ENCODE measurements at places on chromosomes 2 and 18.

GRCh38 chr2:201631041-201631440 lies 12.3 kb downstream of the TMEM237 start:
- no peak for DNase-seq

GRCh38 chr2:2568411-2568810 lies 237.3 kb upstream of the MYT1L start:
- no peak for DNase-seq

DNA sequence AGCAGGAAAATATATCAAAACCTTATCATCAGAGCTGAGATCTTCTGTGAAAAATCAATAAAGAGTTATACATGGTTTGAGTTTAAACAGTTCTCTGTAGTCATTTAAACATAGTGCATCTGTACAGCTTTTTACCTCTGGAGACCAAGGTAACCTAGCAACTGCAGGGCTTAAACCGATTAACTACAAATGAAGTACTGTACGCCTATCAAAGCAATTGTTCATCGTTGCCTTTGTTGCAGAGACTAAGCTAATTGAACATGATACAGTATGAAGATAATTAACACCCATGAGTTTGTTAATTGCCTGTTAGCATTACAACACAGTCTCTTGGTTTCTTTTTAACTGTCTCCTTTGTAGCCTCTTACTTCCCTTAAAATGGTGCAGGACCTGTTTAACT lies 147.9 kb downstream of the LNPK start:
- DNase-seq, result no peak

- no peak for DNase-seq
Observed at GRCh38 chr2:47056868-47057686, 98.0 kb downstream of the STPG4 start.

DNA sequence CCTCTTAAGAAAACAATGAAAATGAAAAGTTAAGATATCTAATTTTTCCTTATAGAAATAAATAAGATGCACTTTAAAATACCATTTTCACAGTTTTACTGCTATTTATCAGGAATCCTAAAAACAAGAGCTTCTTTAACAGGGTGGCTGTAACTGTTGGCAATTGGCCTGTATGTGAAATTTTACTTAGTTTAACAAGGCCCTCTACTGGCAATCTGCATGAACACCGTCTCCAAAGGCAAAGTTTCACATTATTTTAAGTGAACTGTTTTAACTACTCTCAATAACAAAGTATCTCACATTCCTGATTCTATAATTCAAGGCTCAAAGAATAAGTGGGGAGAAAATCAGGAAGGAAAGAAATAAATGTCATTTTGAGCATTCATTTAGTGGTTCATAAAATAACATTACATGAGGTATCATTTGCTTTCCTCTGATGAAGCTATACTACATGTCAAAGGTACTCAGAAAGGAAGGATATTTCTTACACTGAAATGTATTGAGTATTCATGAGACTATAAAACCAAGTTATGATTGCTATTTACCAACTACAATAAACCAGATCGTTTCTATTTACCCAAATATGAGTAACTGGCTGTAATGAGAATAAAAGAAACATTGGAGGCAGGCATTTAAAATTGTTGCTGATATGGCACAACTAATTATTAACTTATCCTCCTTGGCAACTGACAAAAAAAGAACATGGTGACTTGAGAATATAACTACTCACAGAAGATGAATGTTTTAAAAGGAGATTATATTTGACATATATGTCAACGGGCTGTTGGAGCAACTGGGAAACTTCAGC lies 7.0 kb downstream of the NCKAP5 start:
- peak; percentile 40 for DNase-seq

DNA sequence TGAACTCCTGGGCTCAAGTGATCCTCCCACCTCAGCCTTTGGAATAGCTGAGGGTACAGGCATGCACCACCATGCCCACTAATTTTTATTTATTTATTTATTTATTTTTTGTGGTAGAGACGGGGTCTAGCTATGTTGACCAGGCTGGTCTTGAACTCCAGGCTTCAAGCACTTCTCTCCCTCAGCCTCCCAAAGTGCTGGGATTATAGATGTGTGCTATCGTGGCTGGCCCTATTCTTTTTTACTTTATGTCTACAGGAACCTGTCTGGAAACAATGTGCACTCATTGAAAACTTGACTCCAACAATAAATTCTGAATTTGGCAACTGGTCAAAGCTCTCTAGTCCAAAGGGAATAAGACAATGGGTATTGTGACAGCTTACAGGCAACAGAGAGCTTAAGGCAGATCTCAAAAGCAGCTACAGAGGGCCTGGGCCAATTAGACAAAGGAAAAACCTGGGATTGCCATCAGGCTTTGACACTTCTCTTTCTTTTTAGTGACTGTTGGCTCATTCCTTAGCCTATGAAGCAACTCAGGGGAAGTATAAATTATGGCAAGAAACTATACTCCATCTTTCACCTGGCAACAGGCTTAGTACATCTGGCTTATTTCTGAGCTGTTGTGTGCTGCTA lies 55.1 kb upstream of the RAPGEF4 start:
- DNase-seq, result no peak

DNA sequence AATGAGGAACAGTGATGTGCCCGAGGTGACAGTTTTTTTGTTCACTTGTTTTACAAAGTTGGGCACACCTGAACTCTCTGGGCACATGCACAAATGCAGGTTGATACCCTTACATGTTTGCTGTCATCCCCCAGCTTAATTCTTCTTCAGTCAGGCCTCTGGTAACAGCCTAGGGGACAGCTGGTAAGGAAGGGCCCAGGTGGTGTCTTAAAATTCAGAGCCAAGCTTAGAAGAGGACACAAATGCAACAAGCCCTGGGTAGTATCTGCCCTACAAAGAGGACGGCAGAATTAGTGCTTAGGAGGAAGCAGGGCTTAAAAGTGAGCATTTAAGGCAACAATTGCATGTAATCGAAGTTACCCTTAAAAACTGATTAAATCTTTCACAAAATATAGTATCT lies 171.9 kb upstream of the ACAA2 start:
- DNase-seq, result no peak

DNA sequence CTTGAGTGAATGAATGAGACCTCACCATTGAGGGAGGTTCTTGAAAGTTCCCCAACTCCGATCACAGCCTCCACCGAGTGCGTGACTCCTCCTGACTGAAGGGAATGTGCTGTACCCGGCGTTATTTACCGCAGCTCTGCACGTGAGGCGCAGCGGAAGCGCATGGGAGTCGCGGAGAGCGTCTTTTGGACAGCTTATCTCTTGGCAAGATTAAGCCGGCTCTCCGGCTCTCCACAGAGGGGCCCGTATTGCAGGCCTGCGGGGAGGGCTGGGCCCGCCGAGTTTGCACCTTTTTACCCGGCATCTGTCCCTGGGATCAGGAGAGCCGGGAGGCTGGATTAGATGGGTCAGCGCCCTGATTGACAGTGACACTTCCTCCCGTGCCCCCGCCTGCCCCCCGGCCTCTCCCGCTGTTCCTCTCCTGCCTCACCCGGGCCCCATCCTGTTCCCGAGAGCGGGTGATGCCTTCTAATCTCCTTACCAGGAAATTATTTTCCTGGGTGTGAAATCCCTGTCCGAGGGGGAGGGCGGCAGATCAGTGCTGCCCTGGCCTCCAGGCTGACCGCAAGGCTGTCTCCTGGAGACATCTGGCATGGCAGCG lies 176.3 kb downstream of the INHBB start:
- DNase-seq, result no peak

- peak; percentile 55 for DNase-seq
Observed at GRCh38 chr2:197498937-197499593, 575 bp downstream of the HSPD1 start.

DNA sequence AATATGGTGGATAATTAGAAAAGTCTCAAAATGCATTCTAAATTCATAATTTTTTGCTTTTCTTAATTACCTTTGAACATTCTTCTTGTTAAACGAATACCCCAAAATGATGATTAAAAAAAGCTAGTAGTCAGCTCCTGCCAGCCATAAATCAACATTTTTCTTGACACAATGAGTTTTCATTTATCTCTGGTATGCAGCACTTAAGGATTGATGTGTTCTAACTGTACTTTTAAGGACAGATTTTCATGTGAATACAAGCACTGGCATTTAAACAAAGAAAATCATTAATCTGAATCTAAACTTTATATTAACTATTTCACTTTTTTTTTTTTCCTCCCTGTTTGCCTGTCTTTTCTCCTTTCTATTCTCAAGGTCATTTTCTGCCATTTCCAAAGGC lies 976.8 kb downstream of the TMEM182 start:
- DNase-seq, result no peak

- no peak for DNase-seq
Observed at GRCh38 chr2:239775623-239776435, 249.3 kb downstream of the NDUFA10 start.

DNA sequence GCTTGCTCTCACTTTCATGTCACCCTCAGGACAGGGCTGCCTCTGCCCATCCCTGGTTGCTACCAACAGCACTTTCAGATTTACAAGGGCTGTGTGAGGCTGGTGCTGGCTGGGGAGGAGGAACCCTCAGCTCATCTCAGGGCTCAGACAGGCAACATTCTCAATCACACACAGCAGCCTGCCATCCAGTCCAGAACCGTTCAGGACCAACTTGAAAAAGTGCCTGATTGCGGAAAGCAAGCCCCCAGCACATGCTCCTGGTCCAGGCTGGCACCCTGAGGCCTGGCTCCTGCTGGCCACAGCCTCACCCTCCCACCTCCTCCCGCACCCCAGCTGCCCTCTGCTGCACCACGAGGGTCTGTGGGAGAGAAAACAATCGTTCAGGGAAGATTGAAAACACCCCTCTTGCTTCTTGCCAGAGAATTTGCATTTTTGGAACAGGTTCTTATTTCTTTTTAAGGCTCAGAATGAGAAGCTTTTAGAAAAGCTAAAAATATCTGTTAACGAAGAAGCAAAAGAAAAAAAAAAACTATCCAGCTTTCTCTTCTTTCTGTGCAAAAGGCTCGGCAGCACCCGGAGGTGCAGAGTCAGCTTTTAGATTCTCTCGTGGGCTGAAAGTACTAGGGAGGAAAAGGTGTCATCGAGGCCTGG lies 403.8 kb upstream of the ID2 start:
- no peak for DNase-seq

GRCh38 chr18:75016025-75016717 lies 192.8 kb downstream of the PTGR3 start:
- DNase-seq, result no peak

GRCh38 chr2:8669157-8669817 lies 12.6 kb upstream of the ID2 start:
- peak; percentile 26 for DNase-seq

DNA sequence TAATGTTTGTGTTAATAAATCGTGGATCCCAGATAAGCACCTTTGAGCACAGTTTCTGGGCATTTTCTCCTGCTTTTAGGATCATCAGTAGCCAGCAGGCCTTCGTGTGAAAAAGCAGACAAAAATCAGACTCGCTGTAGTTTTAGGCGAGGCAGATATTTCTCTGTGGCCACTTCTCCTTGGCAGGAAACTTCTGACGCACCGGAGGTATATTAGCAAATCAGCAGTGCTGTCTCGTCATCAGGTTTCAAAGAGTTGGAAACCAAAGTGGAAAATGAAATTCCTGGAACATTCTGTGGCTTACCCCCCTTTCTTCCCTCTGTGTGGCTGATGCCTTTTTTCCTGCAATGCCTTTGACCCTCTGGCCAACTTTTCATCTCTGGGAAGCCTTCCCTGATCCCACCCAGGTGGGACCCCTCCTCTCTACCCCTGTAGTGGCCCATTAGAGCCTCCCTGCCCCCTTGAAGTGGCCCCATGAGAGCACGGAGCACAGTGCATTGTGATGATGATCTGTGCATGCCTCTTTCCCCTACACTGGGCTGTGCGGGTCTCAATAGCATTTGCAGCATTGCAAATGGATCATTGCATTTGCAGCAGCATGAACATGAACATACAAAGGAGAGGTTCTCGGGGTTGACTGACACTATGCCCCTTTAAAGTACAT lies 93.3 kb downstream of the RNF144A start:
- DNase-seq, result peak; percentile 87

- DNase-seq, result no peak
Observed at GRCh38 chr2:73762571-73762970, 17.3 kb downstream of the DUSP11 start.

GRCh38 chr2:98909317-98910211 lies 26.5 kb downstream of the CRACDL start:
- DNase-seq, result peak; percentile 84

- no peak for DNase-seq
Observed at GRCh38 chr2:68739595-68740399, 5.2 kb downstream of the ARHGAP25 start.

DNA sequence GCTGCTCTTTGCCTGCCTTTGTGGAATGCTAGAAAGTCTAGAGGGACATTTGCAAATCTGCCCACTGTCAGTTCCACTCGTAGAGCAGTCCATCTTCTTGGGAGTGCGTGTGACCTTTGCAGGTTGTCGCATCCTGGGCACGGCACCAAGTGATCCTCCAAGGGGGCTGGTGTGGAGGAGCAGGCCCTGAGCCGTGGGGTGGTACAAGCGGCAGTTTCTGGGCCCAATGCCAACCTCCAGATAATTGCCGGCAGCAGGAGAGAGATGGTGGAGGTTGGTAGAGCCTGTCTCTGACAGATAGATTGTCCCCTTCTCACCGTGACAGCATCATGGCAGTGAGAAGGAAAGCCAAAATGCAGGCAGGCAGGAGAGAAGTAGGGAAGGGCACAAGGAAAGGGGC lies 150.7 kb upstream of the SLC14A2 start:
- no peak for DNase-seq

DNA sequence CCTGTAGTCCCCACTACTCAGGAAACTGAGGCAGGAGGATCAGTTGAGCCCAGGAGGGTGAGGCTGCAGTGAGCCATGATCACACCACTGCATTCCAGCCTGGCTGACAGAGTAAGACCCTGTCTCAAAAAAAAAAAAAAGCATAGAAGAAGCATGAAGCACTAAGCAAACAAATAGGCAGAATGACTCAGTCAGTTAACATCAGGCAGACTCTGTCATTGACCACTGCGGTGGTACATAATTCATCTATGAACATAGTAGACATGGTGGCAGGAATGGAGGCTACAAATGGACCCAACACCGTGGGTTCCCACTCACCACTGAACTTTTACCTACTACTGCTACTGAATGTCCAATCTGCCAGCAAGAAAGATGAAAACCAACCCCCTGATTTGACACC lies 7.6 kb upstream of the ASXL2 start:
- DNase-seq, result peak; percentile 92

DNA sequence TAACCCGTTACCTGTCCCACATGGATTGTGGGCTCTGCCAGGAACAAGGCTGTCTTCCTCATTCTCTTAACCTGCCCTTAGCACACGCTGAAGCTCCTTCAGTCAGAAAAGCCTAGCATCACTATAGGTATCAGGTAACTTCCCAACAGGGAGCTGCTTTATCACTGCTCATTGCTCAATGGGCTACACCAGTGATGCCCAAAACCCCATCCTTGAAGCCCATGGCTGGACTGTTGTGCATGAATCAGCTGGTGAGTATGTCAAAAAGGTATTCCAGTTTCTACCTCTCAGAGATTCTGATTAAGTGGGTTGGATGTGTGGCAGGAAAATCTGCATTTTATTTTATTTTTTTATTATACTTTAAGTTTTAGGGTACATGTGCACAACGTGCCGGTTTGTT lies 362.2 kb downstream of the LRATD1 start:
- no peak for DNase-seq

GRCh38 chr2:234363011-234363487 lies 133.8 kb downstream of the ARL4C start:
- DNase-seq, result peak; percentile 80

- DNase-seq, result no peak
Observed at GRCh38 chr18:77038182-77038858, 94.3 kb downstream of the MBP start.

- DNase-seq, result no peak
Observed at GRCh38 chr2:7976206-7976605, 705.6 kb upstream of the ID2 start.

GRCh38 chr2:75326645-75327044 lies 127.3 kb upstream of the TACR1 start:
- no peak for DNase-seq

- DNase-seq, result no peak
Observed at GRCh38 chr2:54012538-54013141, 41.8 kb upstream of the PSME4 start.

All from HT1080 (cell line).